Left renal cortex interstitium (tissue), 4 donors: ENCODE measurements at places on chromosomes 2 and 18.

GRCh38 chr2:81276595-81276994, 972.0 kb upstream of the LRRTM1 start:
- no peak for DNase-seq

- no peak for DNase-seq
These were observed 951.9 kb downstream of the TSN start for GRCh38 chr2:122707224-122707824.

DNA sequence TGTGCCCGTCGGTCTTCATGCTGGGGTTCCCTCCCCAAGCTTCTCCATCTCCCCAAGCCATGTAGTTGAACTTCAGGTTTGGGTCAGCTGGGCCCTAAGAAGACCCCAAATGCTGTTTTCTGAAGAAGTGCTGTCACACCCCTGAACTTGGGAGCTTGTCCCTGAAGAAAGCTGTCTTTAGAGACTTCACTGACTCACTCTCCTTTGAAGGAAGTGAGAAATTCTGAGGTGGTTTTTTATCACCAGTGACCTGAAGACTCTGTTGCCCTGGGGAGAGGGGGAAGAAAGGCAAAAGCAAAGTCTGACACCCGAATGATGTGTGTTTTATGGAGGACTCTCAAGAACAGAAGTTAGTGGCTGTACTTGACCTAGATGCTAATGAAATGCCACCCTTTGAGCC, 83.6 kb upstream of the BCL2L11 start:
- DNase-seq = no peak

- DNase-seq = no peak
These were observed 134.8 kb upstream of the NCK2 start for GRCh38 chr2:105609746-105610402.

GRCh38 chr18:42614619-42615293, 500.7 kb downstream of the RIT2 start:
- DNase-seq = no peak

GRCh38 chr2:69166812-69167468, 154.0 kb downstream of the ANTXR1 start:
- no peak for DNase-seq

DNA sequence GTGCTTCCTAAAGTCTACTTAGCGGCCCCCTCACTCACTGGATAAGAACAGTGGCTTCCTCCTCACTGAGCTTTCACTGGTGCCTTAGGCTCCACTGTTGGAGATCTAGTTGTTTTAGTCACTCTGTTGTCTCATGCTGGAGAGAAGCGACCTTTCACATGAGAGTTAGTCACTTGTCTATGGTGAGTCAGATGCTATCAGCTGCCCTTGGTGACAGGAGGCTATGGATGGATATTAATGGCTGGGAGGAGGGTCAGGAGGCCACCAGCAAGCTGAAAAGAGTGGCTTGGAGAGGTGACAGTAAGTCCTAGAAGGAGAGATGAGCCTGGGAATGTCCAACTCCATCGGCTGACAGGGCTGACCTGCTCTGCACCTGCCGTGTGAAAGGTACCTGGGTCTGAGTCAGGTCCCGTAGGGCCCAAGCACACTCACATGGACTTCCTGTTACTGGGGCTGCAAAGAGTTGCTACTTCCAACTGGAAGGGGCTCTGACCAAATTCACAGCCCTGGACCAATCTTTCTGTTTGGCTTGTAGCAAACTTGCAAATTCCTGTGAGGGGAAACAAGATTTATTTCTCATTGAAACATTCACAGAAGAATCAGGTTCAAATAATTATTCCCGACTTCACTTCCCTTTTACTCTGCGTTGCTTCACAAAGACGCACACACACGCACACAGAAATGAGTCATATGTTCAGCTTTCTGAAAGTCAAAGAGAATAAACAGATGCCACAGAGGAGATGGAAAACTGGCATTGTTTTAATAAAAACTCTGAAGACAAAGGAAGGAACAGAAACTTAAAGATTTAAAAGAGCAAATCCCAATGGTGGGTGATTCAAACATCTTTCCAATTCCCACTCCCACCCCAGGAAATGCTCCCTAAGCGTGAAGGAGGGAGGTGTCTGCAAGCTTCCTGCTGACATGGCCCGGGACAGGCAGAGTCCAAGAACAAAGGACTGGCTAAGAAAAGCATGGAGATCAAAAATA, 203.5 kb upstream of the TWIST2 start:
- DNase-seq = no peak

GRCh38 chr2:150041722-150042425, 445.6 kb downstream of the RND3 start:
- DNase-seq = no peak

DNA sequence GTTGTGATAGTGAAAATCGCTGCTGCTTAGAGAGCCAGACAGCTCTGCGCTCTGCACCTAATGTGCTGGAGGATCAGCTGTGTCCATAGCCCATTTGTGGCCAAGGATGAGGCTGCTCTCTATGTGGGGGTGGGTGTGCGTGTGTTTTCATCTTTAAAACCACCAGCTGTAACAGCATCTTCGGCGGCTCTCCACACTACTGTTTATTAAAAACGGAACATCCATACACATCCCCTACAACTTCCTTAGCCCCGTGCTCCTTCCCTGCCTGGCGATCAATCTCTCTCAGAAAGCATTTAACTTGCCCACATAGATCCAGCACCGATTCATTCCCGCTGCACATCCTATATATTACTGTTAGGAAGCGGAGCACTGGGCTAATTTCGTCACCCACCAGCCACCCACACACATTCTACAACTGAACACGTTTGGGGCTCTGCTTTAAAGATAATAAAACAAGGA, 1.6 kb downstream of the CELF4 start:
- no peak for DNase-seq

DNA sequence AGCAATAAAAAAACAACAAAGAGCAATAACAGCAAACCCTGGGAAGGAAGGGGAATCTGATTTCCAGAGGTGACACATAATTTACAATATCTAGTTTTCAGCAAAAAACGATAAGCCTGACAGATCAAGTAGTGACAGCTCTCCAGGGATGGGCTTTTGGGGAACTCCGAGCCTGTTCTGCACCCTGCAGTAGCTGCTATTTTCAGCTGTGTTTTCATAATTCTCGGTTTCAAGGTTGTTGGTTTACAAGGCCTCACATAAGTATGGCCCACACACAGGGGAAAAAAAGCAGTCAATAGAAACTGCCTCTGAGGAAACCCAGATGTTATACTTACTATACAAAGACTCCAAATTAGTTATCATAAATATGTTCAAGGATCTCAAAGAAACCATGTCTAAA, 67.7 kb upstream of the CTLA4 start:
- DNase-seq = no peak

- no peak for DNase-seq
These were observed 19.9 kb downstream of the RNF144A start for GRCh38 chr2:6937157-6937556.

GRCh38 chr2:107001964-107002696, 116.2 kb upstream of the ST6GAL2 start:
- DNase-seq = no peak

DNA sequence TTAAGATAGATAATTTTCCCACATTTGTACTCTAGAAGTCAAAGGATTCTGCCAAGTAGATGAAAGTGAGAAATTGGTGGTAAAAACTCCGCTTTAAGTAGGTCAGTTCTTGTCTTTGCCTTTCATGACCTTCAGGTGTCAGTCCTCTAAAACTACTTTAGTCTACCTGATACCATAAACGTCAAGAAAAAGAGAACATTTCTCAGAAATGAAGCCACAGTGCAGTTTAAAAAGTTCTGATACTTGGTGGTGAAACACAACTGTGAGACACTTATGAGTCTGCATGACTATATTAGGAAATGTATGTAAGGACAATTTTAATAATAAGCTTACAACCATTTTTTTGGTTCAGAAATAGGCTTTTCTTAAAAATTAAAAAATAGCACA, 583.3 kb downstream of the SATB2 start:
- no peak for DNase-seq

DNA sequence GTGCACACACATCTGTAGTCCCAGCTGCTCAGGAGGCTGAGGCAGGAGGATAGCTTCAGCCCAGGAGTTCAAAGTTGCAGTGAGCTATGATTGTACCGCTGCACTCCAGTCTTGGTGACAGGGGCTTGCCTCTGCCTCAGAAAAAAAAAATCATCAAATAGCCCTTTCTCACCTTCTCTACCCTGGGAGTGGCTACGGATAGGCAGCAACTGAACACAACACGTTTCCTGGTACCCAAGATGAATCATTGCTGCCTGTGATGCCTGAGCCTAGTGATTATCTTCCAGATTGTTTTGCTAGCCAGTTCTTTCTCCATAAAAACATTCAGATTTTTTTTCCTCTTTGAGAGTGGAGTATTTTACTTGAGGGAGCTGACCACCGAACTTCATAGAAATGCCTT, 13.5 kb downstream of the INPP4A start:
- DNase-seq = no peak

DNA sequence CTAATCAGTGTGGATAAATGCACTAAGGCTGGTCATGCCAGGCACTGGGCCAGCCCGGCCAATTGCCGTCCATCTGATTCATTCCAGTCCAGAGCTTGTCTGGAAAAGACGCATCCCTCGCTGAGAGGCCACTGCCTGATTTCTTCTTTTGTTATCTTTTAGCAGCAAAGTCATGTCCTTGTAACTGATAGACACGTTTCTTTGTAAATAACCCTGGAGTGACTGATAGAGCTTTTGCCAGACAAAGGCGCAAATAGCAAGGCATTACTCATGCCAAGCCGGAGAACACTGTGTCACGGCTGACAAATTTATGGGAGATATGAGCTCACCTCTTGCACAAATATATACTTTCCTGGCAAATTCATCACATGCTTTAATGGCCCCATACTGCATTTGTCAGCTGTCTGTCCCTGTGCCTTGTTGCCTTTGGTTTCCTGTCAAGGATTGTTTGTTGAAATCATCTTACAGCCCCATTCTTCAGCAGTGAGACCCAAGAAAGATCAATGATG, 164.4 kb downstream of the ETAA1 start:
- DNase-seq = no peak

GRCh38 chr2:8646731-8647461, 35.0 kb upstream of the ID2 start:
- DNase-seq = no peak

- no peak for DNase-seq
These were observed 1.2 kb downstream of the DLX1 start for GRCh38 chr2:172086241-172087206.

DNA sequence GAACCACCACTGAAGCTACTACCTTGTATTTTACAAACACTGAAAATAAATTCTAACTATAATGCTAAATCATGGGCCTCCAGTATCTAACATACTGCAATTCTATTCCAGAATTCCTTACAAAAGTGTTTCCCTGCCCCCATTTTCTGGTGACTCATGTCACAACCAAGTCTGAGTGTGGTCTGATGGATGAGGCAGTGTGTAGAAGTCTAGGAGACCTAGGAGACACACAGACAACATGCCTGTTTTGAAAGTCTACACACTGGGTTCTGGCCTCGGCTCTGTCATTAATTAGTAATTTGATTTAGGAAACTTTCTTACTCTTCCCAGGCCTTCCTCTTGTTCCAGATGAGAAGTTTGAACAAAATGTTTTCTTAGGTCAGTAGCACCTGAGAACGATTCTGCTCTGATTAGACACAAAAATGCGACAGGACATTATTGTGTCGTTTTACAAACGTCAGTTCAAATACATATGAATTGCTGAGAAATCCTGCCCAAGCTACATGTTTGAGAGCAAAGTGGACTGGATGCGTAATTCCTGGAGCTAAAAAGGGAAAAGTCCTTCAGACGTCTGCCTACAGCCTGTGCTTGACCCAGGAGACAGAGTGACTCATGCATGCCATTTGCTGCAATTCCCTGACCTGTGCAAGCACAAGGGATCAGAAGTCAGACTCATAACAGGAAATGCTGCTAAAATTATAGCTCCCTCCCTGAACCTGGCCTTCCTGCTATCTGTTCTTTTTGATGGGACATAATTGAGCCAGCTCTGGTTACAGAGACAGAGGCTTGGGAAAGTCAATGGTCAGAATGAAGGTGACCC, 494.4 kb downstream of the SOX11 start:
- DNase-seq = no peak

DNA sequence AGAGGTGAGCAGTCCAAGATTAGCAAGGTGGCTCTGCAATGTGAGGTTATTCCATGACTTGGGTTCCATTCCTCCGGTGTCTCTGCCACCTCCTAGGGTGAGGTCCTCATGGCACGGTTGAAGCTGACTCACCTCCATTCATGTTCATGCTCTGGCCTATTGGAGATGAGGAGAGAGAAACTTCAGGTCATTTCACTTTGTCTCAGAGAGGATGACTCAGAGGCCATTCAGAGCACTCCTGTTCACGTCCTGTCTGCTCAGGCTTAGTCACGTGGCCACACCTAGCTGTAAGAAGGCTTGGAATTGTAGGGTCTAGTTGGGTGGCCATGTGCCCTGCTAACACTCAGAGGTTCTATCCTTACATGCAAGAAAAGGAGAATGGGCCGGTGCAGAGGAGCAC, 67.5 kb upstream of the MBOAT2 start:
- DNase-seq = no peak

GRCh38 chr2:73117441-73117840, 4.7 kb upstream of the RAB11FIP5 start:
- no peak for DNase-seq

DNA sequence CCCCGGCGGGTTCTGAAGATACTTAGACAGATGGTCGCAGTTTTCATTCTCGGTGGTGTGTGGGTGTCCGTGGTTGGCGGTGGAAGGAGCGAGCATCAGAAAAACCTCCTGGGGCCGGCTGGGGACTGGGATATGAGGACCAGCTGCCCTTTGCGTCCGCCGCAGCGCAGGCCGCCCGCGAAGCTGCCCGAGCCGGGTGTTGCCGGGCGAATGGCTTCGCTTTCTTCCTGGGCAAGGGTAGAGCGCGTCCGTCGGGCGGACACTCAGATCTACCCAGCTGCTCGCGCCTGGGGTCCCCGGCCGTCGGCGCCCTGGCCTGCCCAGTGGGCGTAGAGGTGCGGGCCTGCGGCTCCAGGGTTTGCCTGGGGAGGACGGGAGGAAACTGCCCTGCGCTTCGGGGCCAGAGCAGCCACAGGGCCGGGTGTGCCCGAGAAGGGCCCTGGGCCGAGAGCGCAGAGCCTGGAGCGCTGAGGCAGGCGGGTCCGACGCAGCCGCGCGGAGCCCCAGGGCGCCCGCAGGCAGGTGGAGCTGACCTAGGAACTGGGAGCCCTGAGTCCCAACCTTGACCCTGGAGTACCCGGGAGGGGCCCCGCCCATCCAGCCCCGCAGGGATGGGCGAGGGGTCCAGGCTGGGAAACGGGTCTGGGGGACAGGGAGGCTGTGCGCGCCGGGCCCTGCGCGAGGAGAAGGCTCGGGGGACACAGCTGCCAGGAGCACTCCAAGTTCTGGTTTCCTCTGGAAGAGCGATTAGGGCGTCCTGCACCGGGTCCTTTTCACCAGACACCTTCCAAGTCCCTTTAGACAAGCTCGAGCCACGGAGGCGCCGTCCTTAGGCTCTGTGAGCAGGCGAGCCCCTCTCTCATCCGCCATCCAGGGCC, 1.3 kb downstream of the TWIST2 start:
- DNase-seq = no peak

- DNase-seq = no peak
These were observed 84.2 kb downstream of the ZNF516 start for GRCh38 chr18:76410660-76411417.

DNA sequence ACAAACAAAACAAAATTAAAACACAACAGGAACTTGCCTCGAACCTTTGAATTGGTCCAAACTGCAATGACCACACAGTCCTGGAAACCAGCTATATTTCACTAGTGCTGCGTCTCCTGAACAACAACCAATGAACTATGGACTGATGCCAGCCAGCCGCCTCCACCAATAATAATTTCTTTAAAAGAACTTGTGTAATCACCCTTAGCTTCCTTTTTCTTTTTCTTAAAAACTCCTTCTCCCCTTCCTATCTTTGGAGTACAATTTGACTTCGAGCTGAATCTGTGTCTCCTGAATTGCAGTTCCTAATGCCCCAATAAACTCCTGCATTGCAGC, 1.6 kb upstream of the CXXC1 start:
- DNase-seq = no peak

- DNase-seq = no peak
These were observed 226.0 kb upstream of the TANK start for GRCh38 chr2:160934263-160934662.
